ENCODE measurements at places on chromosomes 2 and 18.

GRCh38 chr18:677145-677544, 19.7 kb downstream of the TYMS start:
- no peak for DNase-seq

DNA sequence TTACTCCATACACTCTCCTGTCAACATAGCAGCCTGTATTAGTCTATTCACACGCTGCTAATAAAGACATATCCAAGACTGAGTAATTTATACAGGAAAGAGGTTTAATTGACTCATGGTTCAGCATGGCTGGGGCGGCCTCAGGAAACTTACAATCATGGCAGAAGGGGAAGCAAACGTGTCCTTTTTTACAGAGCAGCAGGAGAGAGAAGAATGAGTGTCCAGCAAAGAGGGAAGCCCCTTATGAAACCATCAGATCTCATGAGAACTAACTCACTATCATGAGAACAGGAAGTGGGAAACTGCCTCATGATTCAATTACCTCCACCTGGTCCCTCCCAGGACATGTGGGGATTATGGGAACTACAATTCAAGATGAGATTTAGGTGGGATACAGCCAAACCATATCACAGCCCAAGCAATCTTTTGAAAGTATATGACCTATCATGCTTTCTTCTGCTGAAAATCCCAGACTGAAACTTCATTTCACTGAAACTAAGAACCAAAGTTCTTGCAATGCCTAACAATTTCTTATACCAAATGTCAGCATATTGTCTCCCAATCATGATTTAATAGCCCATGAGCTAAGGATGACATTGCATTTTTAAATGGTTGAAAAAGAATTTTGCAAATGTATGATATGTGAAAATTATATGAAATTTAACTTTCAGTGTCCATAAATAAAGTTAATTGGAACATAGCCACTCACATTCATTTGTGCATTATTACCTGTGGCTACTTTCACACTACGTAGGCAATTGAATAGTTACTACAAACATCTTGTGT, 686.8 kb upstream of the ZEB2 start:
- no peak for DNase-seq

GRCh38 chr2:36572054-36572718, 25.8 kb downstream of the FEZ2 start:
- DNase-seq = no peak

DNA sequence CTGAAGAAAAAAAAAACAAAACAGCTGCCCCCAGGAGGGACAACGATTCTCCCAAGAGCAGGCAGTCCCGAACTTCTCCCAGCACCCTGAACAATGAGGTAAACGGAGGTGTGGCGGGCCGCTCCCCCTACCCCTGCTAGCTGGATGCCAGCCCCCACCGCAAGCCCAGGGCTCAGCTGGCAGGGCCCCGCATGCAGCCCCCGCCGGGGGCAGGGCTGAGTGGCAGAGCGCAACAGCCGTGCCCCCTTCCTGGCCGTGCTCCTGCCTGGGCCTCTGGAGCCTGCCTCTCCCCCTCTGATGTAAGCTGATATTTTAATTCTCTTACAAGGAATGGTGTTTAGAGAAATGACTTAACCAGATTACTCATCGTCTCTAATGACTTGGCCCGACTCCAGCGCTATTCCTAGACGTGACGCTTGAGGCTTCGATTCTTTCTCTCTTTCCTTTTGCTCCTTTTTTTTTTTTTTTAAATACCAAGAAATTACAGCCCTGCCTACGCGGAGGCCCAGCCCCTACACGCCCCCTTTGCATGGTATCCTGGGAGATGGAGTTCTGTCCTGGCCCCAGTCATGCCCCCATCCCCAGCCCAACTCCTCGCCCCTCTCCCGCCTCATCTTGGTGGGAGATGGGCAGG, 4.6 kb upstream of the ARID5A start:
- DNase-seq = no peak

GRCh38 chr18:40642692-40643229, 1312.3 kb upstream of the PIK3C3 start:
- no peak for DNase-seq

DNA sequence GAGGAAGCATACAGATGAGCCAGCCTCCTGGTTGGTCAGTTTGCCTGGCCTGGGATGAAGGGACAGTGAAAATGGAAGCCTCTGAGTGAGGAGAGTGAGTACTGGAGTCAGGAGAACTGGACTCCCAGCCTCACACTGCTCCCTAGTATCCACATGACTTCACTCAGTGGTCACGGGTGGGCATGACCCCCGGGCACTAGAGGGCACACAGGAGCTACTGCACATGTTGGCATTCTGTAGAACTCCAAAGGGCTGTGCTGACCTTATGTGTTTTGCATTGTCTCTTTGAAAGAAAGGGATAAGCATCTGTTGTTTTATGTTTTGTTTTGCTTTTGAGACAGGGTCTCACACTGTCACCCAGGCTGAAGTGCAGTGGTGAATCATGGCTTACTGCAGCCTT, 23.7 kb downstream of the NCAPH start:
- DNase-seq = no peak

DNA sequence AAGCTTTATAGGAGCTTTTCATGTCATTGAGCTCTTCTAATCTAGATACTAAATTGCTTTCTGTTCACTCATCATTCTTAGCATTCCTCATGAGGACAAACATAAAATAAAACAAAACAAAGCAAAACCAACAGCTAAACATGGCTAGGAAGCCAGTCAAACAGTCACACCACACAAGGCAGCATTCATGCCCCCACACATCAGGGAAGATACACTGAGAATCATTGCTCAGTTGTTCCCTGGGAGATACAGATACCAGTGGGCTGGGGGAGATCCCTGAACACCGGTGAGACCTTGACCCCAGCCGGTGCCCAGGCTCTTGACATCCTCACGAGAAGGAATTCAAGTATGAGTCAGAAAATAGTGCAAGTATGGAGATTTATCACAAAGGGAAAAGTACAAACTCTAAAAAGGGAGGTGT, 177.9 kb upstream of the ARL4C start:
- DNase-seq = no peak

- DNase-seq = no peak
Observed at GRCh38 chr2:101766337-101766736, 68.8 kb downstream of the MAP4K4 start.

GRCh38 chr2:64533882-64534281, 9.8 kb downstream of the AFTPH start:
- no peak for DNase-seq

- no peak for DNase-seq
Observed at GRCh38 chr2:208698114-208698513, 291.5 kb downstream of the PTH2R start.
